Thoracic aorta (tissue), 2 donors: ENCODE measurements at places on chromosomes 2 and 18. TPM values are rescaled to one million over a fixed set of nuclear protein-coding genes. Genes with fewer than 3 reads are reported as not detected.

Gene LCT
- total RNA-seq: not detected

DNA sequence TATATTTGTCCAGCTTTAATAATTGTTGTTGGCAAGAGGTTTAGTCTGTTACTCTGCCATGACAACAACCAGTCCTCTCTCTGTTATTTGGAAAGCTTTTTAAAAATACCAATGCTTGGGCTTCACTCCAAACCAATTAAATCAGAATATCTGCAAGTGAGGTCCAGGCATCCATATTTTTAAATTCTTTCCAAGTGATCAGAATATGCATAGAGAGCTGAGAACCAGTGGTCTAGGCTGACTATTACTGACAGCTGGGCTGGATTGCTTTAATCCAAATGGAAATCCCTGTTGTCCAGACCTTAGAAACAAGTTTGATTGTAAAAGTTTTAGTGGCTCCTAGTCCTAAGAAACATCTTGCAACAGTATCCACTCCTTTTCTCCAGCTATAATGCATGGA is 1059.7 kb upstream of the ACVR2A start:
- no peak overlapping the region for H3K4me3 ChIP-seq
- H3K36me3 ChIP-seq: no peaks in the 10 kb centered on the region
- no peaks in the 10 kb centered on the region for H3K27me3 ChIP-seq
- H3K4me1 ChIP-seq: no peaks in the 10 kb centered on the region
- H3K27ac ChIP-seq: no peak overlapping the region

DNA sequence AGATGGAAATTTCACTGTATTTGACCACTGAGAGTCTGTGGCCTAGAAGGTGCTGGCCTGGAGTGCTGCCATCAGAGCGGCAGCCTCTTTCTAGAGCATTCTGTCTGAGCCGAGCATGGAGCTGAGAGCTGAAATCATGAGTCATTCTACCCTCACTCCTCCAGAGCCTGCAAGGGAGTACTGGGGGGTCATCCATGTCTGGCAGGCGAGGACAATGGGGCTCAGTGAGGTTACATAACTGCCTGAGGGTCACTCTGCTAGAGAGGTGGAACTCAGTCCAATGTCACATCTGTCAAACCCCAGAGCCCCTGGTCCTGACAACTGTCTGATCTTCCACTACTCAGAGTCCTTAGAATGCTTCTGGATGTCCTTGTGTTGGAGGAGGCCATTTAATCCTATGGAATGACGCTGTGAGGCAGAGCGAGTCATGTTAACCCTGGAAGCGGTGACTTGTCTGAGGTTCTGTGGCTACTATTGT is 65.3 kb downstream of the HAUS1 start:
- H3K4me1 ChIP-seq: no peaks in the 10 kb centered on the region
- DNase-seq: no peak
- H3K27me3 ChIP-seq: no peaks in the 10 kb centered on the region
- no peak overlapping the region for H3K27ac ChIP-seq

Gene TXNDC2
- 0.35 TPM for total RNA-seq

DNA sequence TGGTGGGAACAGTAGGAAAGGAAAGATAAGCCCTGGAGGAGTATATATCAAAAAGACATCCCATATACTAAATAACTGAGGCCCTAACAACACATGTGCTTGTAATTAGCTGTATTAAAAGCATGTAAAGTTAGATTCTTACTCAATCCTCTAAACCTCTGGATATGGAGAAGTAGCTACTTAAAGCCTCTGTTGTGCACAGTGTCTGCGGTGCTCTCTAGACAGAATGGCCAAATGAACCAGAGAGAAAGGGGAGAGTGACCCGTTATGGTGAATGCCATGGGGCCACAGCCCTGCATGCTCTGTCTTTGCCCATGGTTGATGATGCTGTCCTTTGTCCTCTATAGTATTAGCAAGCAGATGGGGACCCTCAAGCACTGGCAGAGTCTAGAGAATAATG is 104.4 kb upstream of the SLC8A1 start:
- H3K4me1 ChIP-seq: no peaks in the 10 kb centered on the region
- H3K27ac ChIP-seq: no peak overlapping the region
- no peak overlapping the region for H3K4me3 ChIP-seq
- DNase-seq: no peak
- H3K27me3 ChIP-seq: no peaks in the 10 kb centered on the region
